ENCODE measurements at places on chromosomes 16 and 17. TPM values are rescaled to one million over a fixed set of nuclear protein-coding genes. Genes with fewer than 3 reads are reported as not detected.

DNA sequence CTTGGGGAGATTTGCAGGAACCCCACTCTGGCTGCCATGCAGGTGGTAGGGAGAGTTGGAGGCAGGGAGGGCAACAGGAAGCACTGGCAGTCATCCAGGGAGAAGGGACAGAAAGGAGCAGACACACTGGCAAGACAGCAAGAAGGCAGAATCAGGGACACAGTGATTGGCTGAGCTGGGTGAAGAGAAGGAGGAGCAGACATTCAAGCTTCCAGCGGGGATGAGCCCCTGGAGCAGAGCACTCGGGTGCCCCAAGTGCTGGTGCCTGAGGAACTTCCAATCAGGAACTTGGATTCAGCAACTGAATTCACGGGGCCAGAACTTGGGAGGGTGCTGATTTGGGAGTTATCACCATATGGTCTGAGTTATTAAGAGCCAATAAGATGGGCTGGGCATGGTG, 6.3 kb upstream of the ITGA3 start:
- DNase-seq = no peak

- DNase-seq = no peak
These were observed 574 bp downstream of the MPP3 start for GRCh38 chr17:43832168-43832975.

DNA sequence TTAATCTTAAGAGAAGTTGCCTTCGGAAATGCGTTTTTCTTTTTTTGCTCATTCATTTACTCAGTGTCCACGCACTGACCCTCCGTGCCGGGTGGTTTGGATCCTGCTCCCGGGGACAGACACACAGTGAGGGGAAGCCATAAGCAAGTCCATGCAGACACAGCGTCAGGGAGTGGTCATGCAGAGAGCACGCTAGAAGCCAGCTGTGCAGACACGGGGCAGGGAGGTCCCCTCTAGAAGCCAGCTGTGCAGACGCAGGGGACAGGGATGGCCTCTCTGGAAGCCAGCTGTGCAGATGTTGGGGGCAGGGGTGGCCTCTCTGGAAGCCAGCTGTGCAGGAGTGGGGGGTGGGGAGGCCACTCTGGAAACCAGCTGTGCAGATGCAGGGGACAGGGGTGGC, 4.8 kb downstream of the GAA start:
- no peak for DNase-seq

Gene SOX15
- total RNA-seq = 1.6 TPM

- no peak for DNase-seq
These were observed 2.4 kb downstream of the ACTG1 start for GRCh38 chr17:81509972-81510784.

DNA sequence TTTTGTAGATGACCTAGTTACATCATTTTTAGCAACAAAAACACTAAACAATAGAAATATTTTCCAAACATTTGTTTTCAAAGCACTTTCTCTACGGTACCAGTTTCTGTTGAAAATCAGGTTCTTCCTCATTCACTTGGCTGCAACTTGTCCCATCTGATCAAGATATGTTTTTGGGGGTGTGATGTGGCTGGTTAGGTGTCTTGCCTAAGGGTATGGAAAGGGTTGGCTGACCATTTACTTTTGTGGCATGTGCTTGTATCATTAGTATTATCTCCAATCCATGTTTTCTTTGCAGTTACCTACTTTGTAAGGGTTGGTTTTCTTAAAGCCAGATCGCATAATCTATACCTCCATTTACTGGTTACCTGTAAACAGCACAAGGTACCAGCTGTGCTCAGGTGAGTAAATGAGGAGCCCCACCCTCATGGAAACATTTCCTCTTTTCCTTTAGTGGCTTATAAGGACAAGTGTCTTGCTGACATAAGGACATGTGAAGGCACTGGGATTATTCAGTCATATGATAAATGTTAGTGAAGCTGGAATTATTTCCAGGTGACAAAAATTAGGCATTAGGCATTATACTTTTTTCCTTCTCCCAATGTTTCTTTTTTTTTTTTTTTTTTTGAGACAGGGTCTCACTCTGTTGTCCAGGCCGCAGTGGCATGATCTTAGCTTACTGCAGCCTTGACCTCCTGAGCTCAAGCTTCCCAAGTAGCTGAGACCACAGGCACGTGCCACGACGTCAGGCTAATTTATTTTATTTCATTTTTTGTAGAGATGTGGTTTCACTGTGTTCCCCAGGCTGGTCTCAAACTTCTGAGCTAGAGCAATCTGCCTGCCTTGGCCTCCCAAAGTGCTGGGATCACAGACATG, 162.0 kb downstream of the CCDC182 start:
- no peak for DNase-seq
